ENCODE measurements at places on chromosomes 1 and 21.

DNA sequence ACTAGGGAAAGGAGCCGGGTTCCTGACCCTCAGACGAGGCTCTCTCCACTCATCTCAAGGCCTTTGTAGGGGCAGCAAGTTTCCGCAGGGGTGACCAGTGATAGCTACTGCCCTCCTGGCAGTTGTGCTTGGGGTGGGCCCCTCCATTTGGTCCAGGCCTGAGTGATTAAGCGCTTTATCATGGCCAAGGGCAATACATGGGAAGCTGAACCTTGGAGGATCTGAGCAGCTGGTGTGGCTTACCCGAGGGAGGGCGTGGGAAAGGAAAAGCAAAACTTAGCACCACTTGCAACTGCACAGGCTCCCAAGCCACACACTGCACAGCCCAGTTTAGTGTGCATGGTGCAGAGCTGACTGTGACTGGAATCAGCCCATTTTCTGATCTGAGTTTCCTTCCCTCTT lies 47.8 kb downstream of the GADD45A start:
- DNase-seq, result peak; percentile 58

DNA sequence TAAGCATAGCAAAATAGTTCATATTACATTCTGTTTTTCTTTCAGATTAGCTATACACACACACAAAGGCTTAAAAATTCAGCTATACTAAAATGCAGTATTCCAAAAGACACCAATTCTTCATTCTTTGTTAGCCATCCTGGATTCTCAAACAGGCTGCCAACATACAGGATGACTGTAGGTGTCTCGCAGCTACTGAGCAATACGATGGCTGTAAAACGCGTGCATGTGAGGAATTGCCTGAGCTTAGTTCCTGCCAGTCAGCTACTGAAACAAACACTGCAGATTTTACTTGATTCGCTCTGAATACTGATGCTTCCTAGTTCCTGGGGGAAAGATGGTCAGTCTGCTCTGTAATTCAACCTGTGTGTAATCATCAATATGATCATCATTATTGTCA lies 24.7 kb upstream of the HMGN1 start:
- no peak for DNase-seq

DNA sequence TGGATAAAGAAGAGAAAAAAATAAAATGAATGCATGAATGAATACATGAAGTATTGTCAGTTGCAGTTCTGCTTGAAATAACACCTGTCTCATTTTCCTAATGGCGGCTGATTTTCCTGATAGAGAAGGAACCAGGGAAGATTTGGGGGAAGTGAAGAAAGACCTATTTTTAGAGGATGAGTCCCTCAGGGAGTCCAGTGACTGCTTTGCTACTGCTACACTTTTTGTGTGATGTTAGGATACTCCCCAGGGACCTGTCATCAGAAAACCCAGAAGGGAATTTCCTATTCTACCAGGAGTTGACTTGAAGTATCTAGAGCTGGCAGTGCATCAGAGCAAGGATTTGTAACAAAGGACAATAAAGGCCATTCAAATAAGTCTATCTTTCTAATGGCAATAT lies 114.8 kb downstream of the MAB21L3 start:
- DNase-seq, result peak; percentile 40

DNA sequence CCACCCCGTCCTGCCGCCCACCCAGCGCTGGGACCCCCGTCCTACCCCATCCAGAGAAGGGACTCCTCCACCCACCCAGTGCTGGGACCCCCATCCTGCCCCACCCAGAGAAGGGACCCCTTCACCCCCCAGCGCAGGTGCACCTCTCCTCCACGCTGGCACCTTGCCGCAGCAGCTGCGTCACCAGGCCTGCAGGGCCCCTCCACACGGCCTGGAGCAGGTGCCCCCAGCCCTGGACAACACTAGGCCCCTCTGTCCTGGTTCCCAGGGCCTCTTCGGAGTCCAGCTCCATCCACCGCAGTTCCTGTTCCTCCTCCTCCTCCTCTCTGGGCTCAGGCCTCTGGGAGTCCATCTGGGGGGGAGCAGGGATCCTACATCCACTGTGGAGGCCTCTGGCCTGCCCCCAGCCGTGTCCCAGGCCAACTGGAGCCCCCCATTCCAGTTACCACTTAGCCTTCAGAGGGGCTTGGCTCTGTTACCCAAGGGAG lies 378 bp downstream of the ANKRD65 start:
- DNase-seq, result no peak

DNA sequence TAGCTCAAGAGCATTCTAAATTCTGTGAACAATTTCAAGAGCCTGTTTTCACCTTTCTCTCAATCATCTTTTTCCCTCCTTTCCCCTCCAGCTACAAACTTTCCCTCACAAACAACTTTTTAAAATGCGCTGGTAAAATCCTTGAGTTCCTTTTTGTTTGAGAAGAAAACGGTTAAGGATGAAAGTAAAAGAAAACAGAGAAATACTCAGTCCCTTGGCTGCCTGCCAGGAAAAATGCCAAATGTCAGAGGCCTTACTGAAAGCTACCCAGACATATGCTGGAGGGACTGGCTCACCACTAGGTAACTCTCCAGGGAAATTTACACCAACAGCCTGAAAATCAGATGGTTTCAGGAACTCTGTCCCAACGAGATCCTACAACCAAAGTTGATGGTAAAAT lies 11.0 kb upstream of the SERBP1 start:
- no peak for DNase-seq
